ENCODE measurements at places on chromosomes 6 and 20.

DNA sequence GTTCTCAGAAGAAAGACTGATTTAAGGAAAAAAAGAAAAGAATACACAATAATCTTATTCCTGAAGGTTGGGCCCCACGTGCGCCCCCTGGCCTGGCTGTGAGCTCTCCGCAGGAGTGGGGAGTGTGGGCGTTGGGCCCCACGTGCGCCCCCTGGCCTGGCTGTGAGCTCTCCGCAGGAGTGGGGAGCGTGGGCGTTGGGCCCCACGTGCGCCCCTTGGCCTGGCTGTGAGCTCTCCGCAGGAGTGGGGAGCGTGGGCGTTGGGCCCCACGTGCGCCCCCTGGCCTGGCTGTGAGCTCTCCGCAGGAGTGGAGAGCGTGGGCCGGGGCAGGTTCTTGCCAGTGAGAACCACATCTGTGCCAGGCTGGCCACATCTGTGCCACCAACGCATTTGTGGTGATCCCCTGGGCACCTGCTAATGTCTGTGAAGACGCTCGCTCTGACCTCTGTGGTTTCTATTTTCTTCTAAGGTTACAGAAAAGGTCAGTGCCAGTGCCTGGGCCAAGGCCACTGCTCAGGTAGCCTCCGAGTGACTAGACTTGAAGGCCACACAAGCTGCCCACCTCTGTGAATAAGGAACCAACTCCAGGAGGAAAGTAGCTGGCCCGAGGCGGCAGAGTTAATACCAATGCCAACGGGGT is 41.0 kb downstream of the WDR27 start:
- DNase-seq = no peak

GRCh38 chr6:4354181-4354580 is 218.8 kb upstream of the ECI2 start:
- no peak for DNase-seq

DNA sequence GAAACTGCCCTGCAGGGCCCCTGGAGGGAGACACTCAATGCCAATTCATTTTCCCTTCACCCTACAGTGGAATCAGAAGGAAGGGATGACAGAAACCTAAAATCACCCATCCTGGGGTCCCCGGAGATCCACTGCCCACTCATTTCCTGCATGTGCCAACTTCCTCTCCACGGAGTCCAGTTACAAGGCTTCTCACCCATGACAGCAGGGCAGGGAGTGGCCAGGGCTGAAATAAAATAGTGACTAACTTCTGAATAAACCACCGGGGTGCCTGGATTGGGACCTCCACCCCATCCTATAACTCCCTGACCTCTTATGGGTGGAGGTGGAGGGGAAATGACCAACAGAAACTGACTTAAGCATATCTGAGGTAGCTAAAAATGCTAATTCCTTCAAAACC is 362.3 kb downstream of the MAFB start:
- no peak for DNase-seq

GRCh38 chr6:98335594-98335993 is 498.8 kb upstream of the POU3F2 start:
- no peak for DNase-seq

- no peak for DNase-seq
Observed at GRCh38 chr6:140276133-140276532, 901.7 kb upstream of the CITED2 start.

Data from Ammon's horn (tissue), 1 donor.